Activated T-helper 9 cell treated with anti-CD3 and anti-CD28 coated beads, Interleukin-2, amount 50 U/mL, for 16 hours (primary cell): ENCODE measurements at places on chromosomes 4 and X.

DNA sequence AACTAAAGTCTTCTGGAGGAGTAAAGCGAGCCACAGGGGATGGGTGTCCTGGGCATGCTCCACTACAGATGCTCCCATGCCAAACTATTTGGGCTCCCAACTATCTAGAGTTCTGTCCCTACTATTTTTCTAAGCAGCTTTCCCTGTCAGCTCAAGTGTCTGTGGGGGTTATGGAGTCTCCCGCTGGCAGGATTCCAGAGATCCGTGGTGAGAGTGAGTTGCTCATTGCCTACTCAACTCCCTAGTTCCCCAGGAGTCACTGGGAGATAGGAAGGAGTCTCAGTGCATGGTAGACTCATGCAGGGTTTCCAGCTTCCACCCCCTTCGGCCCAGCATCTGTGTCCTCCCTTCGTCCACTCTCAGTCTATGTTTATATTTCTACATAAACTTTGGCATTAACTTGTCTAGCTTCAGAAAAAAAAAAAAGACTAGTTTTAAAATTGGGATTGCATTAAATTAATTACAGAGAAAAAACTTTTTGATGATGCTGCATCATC, 55.1 kb upstream of the INPP4B start:
- DNase-seq = no peak

DNA sequence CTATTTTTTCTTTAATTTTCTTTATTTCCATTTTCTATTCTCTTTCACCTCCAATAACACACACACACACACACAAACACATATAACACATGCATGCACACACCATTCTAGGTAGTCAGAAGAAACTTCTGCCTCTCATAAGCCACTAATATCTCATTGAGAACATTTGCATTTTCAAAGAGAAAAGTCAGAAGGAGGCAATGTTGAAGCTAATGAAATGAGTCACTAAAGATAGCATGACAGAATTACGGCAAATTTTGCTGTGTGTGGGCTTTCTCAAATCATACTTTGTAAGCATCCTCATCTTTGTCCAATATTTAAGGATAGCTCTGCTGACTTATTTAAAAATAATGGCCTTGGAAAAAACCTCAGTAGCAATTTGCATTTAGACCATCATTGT, 291.3 kb downstream of the GUCY2F start:
- DNase-seq = no peak

DNA sequence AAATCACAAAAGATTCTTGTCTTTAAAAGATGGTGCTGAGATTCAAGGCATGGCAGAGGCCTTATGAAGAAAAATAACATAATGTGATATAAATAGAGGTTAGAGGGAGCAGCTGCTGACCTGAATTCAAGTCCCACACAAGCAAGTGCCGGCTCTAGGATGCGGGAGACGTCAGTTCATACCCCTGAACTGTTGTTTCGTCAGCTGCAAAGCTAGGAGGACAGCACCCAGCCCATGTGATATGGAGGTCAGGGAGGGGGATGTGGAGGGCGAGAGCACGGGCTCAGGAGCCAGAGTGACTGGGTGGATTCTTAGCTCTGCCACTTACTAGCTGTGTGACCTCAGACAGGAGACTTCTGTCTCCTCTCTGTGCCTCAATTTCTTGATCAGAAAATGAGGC, 77.9 kb downstream of the JAKMIP1 start:
- no peak for DNase-seq

GRCh38 chr4:22524895-22525294, 9.0 kb upstream of the ADGRA3 start:
- no peak for DNase-seq

GRCh38 chr4:145069361-145069760, 28.6 kb downstream of the ANAPC10 start:
- DNase-seq = no peak

DNA sequence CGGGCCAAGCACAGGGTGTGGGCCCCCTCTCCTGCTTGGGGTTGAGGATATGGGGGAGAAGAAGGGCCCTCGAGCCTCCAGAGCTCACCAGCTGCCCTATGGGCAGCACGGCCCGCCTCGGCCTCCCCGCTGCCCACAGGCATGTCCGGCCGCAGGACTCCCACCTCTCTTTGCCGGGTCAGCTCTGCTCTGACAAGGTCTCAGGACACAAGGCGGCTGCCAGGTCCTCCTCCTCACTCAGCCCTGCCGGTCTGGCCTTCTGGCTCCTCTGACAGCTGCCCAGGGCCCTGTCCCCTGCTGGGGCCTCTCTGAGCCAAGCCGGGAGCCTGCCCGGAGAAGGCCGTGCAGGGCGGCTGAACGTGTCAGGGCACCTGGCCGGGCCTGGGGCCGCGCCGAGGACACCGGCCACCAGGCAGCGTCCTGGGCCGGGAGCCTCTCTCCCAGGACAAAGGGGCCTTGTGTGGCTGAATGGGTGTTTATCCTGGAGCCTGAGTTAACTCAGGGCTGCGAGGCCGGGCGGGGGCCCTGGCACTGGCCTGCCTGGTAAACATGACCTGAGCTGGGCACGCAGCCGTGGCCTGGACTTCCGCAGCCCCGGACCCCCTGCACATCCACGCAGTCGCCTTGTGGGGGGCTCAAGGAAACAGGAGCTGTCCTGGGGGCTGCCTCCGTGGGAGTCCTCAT, 25.7 kb downstream of the TACC3 start:
- DNase-seq = no peak

DNA sequence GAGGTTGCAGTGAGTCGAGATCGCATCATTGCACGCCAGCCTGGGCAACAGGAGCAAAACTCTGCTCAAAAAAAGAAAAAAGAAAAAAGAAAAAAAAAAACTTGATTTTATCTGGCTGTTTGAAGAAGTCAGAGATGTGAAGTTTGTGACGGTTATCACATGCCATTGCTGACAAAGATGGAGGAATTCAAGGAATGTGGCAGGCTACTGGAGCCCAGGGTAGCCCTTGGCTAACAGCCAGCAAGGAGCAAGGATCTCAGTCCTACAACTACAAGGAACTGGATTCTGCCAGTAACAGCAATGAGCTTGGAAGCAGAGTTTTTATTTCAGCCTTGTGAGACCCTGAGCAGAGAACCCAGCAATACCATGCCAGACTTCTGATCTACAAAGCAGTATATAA, 24.3 kb upstream of the TET2 start:
- DNase-seq = no peak

DNA sequence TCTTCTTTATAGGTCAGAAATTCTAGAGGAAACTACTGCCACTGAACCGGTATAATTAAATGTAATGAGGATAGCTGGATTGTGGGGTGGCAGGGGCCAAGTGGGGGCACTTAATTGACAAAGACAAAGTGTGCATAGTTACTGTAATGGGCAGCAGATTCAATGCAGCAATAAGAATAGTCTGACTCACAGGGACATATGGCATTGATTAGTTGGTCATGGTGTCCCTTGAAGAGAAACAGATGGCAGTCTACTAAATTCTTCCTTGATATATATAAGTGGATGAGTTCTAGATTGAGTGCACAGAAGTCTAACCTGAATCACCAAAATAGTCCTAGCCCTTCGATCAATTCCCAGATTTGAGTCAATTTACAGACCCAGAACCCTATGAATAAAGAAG, 31.6 kb downstream of the ETDC start:
- DNase-seq = no peak

- DNase-seq = no peak
These were observed 47.0 kb upstream of the DHRSX start for GRCh38 chrX:2547736-2548135.

GRCh38 chr4:48854395-48854683, 23.5 kb downstream of the OCIAD1 start:
- DNase-seq = no peak
